EH (cell line): ENCODE measurements at places on chromosomes 4 and X.

GRCh38 chr4:142728233-142728632 lies 117.9 kb downstream of the INPP4B start:
- peak; percentile 5 for DNase-seq

DNA sequence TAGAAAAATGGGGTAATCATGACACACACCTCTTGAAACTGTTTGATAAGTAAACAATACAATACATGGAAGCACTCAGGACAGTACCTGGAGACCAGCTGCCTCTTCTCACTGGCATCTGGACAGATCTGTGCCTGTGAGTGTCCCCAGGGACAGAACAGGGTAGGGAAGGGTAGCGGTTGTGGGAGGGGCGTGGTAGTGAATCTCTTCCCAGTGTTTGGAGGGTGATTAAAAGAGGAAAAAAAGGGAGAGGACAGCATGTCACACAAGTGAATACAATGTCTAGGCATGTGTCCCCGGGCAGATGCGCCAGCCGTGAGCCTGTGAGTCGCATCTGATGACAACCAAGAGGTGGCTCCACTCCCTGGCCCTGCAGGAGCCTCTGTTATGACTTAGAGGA lies 138.8 kb upstream of the MSX1 start:
- DNase-seq: no peak

DNA sequence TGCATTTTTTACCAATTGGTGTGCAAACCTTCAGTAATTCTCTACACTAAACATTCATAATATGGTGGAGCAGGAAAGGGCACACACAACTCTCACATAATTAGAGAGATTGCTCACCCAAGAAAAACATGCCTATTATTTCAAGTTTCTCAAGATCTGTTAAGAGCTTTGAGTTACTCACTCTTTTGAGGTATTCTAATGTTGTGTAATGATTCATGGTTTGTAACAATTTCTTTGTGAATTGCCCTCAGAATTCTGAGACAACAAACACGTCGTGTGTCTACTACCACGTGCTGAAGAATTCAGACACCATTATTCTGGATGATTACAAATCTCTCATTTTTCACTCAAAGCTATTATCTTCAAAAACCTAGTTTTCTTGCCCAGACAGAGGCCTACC lies 82.8 kb downstream of the PDGFC start:
- peak; percentile 84 for DNase-seq

GRCh38 chr4:182248295-182248694 lies 5.1 kb downstream of the TENM3 start:
- DNase-seq: no peak

- DNase-seq: no peak
These were observed 23.2 kb upstream of the HOPX start for GRCh38 chr4:56704089-56704871.

- DNase-seq: no peak
These were observed 5.1 kb downstream of the HS6ST2 start for GRCh38 chrX:132953354-132953753.

DNA sequence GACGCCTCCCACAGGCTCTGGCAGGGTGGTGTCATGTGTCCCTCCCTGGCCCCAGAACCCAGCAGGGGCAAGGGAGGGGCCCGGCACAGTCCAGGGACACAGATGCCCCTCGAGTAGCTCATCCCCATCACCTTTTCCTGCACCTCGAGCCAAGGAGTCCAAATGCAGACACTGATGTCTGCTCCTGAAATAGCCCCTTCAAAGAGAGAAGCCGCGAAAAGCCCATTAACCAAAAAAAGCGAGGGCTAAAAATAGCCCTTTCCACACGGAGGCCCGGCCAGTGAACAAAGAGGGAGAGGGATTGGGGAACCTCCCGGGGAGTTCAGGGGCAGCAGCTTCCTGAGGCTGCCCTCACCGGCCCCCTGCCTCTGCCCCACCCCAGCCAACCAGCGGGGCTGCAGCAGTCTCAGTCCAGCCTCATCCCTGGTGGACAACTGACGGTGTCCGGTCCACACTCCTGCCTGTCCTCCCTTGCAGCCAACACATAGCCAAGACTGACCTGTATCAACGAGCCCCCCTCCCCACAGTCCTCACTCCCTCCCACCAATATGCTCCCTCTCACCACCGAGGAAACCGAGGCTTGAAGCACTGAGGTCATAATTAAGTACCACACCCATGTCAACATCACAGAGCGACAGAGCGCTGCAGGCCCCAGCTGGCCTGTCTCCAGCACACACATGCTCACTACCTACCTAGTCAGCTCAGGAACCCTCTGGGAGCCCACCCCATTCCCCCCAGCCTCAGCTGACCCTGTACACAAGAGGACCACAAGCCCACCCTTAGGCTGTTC lies 23.9 kb downstream of the WDR1 start:
- DNase-seq: peak; percentile 41

GRCh38 chr4:94221916-94222315 lies 14.3 kb downstream of the SMARCAD1 start:
- no peak for DNase-seq
